ENCODE measurements at places on chromosomes 7 and 10. TPM values are rescaled to one million over a fixed set of nuclear protein-coding genes. Genes with fewer than 3 reads are reported as not detected.

- DNase-seq = no peak
- no peak overlapping the region for H3K4me3 ChIP-seq
- no peaks in the 10 kb centered on the region for H3K27me3 ChIP-seq
- H3K36me3 ChIP-seq = no peaks in the 10 kb centered on the region
- H3K4me1 ChIP-seq = no peaks in the 10 kb centered on the region
Measured at GRCh38 chr7:118369987-118370386, 145.5 kb downstream of the ANKRD7 start.

DNA sequence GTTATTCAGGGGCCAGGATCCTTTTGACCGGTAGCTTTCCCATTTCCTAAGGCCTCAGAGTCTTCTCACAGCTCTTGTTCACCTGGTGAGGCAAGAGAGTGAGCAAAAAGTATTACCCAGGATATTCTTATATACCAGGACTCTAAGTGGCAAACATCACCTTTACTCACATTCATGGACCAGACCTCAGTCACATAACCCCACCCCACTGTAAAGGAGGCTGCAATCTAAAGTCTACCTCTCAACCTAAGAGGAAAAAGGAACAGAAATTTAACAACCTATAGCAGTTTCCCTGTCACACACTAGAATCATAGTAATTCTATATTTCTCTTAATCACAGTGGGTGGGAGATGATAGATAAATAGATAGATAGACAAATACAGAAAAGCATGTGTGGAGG, 176.0 kb upstream of the PTPRZ1 start:
- H3K27ac ChIP-seq = no peak overlapping the region
- no peaks in the 10 kb centered on the region for H3K36me3 ChIP-seq

The FBXL13 gene
- 0.31 TPM for total RNA-seq

DNA sequence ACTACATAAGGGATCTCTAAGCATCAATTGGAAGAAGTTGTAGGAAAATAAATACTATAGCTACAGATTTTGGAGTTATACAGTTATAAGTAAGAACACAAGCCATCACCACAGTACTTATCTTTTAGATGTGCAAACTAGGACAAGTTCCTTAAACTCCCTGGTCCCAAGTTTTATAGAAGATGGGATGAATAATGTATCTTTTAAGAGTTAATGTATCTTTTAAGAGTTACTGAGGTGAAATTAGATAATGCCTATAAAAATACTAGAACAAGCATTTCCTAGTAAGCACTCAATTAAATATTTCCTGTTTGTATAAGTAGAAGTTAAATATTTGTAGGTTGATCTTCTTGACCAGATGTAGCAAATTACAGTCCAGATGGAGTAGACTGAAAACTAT, 56.8 kb downstream of the SEMA3A start:
- no peaks in the 10 kb centered on the region for H3K27me3 ChIP-seq
- no peak overlapping the region for H3K27ac ChIP-seq
- DNase-seq = no peak
- no peak overlapping the region for H3K4me3 ChIP-seq
- H3K4me1 ChIP-seq = no peaks in the 10 kb centered on the region

The TBXAS1 gene
- 13.6 TPM for total RNA-seq

GRCh38 chr7:107902381-107902780, 11.4 kb downstream of the DLD start:
- H3K27me3 ChIP-seq = no peaks in the 10 kb centered on the region
- H3K4me3 ChIP-seq = no peak overlapping the region
- peaks cover 2% of the 10 kb centered on the region for H3K36me3 ChIP-seq
- no peak overlapping the region for H3K27ac ChIP-seq
- DNase-seq = no peak

The ZNF853 gene
- 0.37 TPM for total RNA-seq

The PLXDC2 gene
- 4.1 TPM for total RNA-seq

- H3K36me3 ChIP-seq = no peaks in the 10 kb centered on the region
- H3K4me1 ChIP-seq = no peaks in the 10 kb centered on the region
- H3K27me3 ChIP-seq = no peaks in the 10 kb centered on the region
Measured at GRCh38 chr7:123548406-123548805, 9.2 kb downstream of the NDUFA5 start.

The PNLIPRP3 gene
- total RNA-seq = not detected

The PON1 gene
- total RNA-seq = 677 TPM

- peaks cover 25% of the 10 kb centered on the region for H3K4me1 ChIP-seq
- H3K4me3 ChIP-seq = no peak overlapping the region
Measured at GRCh38 chr7:130982160-130982638, 248.2 kb upstream of the KLF14 start.

Measured in right lobe of liver (tissue), 6 donors.